ENCODE measurements at places on chromosomes 7 and 10.

DNA sequence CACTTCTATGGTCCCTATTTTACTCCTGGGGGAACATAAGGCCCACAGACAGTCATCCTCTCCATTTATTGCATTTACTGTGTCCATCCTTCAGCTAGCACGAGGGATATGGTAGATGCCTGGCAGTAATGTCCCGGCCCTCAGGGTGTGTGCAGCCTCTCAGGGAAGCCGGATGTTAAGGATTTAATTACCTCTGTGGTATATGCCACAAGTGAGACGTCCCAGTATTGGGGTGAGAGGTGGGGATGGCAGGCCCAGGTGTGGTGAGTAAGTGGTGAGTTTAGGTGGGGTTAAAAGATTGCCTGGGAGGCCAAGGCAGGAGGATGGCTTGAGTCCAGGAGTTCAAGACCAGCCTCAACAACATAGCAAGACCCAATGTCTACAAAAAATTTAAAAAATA, 144.9 kb downstream of the SH3PXD2A start:
- DNase-seq: peak; percentile 33

- no peak for DNase-seq
Measured at GRCh38 chr7:101238226-101239182, 902 bp upstream of the CLDN15 start.

GRCh38 chr10:126729314-126729870, 58.9 kb upstream of the C10orf90 start:
- DNase-seq: peak; percentile 57

GRCh38 chr10:110765513-110766319, 106.0 kb upstream of the PDCD4 start:
- no peak for DNase-seq

GRCh38 chr10:132712743-132713142, 73.2 kb downstream of the NKX6-2 start:
- DNase-seq: no peak

- DNase-seq: peak; percentile 70
Measured at GRCh38 chr10:69413221-69413865, 3.4 kb downstream of the TACR2 start.

- DNase-seq: no peak
Measured at GRCh38 chr10:63142136-63142535, 9.0 kb downstream of the NRBF2 start.

GRCh38 chr7:45057878-45058277, 30.9 kb downstream of the NACAD start:
- DNase-seq: no peak

GRCh38 chr7:2459674-2460073, 16.5 kb downstream of the GRIFIN start:
- DNase-seq: no peak

DNA sequence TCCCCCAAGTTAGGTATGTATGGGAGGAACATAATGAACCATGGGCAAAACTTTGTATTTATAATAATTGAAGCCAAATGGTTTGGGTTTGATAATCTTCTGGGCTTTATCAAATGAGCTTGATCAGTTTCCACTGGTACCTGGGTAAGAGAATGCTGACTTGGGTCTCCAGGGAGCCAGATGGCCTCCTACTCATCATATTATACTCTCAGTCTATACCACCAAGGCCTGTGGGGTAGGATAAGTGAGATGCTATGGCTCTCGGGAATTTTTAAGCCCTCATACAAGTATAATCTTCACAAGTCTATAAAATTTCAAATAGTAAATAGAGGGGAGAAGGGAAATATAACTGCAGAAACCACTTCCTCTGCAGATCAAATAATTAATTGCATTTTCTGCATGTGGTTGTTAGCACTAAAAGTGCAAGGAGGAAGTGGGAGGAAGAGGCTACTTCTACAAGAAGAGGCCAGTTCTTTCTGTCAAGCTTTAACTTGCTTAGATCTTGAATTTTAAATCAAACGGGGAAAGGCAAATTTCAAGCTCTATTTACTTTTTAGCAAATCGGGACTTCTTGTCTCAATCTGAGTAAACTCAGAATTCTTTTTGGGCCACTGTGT, 349.0 kb downstream of the SORCS1 start:
- no peak for DNase-seq

All from H4 (cell line).